ENCODE measurements at places on chromosomes 7 and 10.

- no peak for DNase-seq
Measured at GRCh38 chr7:33065981-33066380, 3.4 kb upstream of the NT5C3A start.

DNA sequence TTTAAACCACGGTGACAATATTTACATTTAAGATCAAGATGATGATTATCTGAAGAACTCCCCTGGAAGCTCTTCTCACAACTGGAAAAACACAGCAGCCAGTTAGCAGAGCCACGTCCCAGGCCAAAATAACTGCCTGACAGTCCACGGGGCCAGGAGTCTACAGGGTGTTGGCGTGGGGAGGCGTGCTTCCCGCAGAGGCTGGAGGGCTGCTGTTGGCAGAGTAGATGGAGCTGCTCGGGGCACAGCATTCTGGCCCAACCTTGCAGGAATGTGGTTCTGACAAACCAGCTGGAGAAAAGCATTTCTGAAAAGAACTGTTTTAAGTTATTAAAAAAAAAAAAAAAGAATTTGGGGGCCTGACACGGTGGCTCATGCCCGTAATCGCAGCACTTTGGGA lies 177.9 kb downstream of the EBF3 start:
- peak; percentile 43 for DNase-seq

DNA sequence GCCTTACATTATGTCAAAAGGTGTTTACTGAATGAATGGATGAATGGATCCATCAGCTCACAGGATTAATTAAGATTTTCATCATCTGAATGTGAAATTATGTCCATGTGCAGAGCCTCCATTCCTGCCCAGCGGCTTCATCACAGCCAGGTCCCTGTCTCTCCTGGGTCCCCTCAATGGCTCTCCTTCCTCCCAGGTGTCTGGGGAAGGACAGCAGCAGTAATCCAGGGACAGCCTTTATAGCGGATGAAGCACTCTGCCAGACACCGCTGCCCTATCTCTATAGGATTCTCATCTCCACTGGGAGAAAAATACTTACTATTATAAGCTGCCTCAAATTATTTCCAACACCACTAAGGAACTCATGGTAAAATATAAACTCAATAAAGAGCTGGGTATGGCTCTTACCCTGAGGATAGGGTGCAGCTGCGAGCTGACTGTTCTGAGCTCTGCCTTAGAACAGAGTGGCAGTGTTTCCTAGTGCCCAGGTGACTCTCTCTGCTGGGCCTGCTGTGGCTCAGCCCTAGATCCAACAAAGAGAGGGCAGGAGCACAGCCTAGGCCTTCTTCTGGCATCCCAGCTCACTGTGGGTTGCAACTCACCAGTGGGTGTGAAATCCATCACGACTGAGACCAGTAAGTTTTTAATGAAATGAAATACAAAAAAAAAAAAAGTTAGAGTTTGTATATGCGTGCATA lies 38.3 kb downstream of the GPRIN2 start:
- no peak for DNase-seq

DNA sequence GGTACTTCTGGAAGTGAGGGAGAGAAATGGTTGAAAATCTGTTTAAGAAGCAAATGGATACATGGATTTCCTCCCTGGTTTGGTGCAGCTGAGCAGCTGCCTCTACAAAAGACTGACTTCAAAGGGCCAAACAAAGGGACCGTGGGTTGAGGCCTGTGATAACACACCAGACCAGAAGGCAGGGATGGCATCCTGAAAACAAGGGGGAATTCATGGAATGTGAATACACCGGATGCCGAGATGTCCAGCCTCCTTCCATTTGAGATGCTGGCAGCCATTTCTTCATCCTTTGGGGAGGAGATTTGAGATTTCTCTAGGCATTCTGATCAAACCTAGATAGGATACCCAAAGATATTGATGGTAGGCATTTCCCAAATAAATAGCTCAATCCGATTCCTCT lies 36.9 kb downstream of the TAF3 start:
- DNase-seq: no peak

DNA sequence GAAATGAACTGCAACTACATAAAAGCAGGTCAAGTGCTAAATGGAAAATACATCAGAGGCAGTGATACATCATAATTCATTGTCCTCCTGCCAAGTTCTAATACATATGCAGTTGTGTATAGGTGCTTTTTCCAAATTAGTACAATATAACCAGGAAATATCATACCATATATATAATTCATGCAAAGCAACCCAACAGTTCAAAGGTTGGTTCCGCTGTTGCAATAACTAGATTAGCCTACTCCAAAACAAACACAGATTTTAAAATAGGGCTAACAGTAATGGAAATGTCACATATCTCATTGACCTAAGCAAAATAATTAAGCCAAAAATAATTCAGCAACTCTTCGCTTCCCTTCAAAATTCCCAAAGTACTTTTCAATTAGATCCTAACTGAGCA lies 88.9 kb upstream of the NEBL start:
- no peak for DNase-seq

DNA sequence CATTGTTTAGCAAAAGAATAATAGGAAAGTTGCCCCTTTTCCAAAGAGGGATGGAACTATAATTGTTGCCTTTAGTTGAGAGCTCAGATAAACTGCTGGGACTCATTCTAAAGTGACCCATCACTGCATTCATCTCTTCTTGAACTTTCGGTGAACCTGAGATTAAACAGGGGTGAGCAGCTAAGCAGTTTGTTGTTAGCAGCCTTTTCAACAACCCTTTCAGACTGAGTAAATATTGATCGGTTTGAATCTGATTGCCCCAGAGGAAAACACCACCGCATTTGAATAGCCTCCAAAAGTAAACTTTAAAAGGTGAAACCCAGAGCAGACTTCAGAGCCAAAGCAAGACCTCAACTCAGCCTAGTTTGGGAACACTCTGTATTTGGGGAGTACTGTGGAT lies 4.7 kb downstream of the HOXA1 start:
- DNase-seq: no peak

GRCh38 chr7:1758859-1759521 lies 88.9 kb downstream of the ELFN1 start:
- no peak for DNase-seq

DNA sequence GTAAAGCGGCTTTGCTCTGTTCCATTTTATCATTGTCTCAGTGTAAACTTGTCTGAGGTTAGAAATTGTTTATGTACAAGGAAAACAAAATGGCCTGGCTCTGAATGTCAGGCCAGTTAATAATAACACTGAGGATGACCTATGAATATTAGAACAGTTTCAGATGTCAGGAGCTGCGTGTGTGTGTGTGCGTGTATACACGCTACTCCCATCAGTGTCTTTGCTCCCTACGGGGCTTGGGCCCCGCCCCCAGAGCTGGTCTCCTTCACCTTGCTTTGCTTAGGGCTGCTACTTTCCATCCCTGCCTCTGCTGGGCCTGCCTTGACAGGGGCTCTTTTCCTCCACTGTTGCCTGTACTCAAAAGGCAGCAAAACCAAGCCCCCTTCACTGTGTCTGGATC lies 142.3 kb upstream of the BET1 start:
- DNase-seq: no peak

- DNase-seq: no peak
Measured at GRCh38 chr7:53013925-53014324, 21.5 kb upstream of the POM121L12 start.

GRCh38 chr10:105785721-105786120 lies 1144.6 kb downstream of the SORCS3 start:
- DNase-seq: no peak

DNA sequence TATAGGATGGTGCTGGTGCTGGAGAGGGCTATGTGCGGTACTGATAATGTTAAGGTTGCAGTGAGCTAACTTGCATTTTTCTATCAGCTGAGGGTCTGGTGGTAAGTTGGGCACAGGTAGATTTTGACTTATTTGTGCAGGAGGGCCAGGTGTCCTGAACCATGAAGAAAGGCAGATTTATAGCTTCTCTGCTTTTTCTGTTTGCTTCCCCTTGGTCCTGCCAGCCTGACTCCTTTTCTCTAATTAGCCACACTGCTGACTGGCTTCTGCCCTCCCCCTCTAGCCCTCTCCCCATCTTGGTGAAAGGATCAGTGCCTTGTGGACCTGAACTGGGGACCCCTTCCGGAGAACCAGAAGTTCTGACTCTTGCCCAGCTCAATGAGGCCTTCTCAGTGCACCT lies 40.8 kb upstream of the STEAP4 start:
- no peak for DNase-seq

DNA sequence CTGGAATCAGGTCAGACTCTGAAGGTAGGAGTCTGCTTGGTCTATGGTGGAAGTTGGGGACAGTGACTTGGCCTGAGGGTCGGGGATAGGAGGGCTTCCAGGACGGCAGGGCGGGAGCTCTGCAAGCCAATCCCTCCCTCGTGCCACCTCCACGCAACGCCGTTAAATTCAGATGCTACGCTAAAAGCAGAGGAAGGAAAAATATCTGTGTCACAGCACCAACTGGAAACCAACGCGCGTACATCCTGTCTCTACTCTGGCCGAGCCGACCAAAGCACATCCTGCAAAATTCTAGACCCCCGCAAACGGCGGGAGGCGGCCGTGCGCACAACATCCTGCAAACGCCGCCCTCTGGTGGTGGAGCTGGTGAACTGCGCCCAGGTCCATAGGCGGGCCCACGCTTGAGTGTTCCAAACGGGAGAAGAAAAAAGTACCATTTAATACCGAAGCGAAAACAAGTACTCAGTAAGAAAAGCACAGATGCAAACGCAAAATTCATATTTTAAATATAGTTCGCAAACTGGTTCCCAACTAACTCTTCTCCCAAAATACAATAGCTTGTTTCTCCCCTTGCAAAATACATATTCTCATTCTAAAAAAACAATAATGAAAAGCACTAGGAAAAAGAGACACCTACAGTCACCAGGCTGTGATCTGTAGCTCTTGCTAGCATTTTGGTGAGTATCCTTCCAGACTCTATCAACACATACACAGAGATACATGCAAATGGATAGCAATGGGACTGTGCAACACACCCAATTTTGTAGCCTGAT lies 45.7 kb upstream of the HSPA12A start:
- DNase-seq: no peak

GRCh38 chr7:66700633-66701131 lies 39.9 kb upstream of the RABGEF1 start:
- no peak for DNase-seq

- no peak for DNase-seq
Measured at GRCh38 chr10:113133497-113134115, 183.6 kb downstream of the TCF7L2 start.

GRCh38 chr10:3761021-3761686 lies 23.9 kb downstream of the KLF6 start:
- DNase-seq: no peak

DNA sequence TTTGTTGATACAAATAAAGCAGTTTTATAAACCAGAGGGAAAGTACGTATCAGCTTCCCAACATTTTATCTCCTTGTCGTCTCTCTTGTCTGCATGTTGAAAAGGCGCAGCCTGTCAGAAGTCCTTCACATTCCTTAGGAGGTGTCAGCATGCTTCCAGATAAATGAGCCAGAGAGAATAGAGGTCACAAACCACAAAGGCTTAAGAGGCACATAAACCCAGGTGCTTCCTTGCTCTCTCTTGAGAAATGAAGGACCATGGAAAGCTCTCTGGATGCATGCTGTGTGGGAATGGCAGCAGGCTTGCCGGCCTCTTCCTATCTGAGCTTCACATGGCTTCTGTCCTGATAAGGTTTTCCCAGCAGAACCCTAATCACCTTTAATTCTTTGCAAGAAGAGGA lies 448.5 kb downstream of the XPNPEP1 start:
- DNase-seq: no peak

GRCh38 chr10:55024713-55025112 lies 223.7 kb upstream of the PCDH15 start:
- no peak for DNase-seq

DNA sequence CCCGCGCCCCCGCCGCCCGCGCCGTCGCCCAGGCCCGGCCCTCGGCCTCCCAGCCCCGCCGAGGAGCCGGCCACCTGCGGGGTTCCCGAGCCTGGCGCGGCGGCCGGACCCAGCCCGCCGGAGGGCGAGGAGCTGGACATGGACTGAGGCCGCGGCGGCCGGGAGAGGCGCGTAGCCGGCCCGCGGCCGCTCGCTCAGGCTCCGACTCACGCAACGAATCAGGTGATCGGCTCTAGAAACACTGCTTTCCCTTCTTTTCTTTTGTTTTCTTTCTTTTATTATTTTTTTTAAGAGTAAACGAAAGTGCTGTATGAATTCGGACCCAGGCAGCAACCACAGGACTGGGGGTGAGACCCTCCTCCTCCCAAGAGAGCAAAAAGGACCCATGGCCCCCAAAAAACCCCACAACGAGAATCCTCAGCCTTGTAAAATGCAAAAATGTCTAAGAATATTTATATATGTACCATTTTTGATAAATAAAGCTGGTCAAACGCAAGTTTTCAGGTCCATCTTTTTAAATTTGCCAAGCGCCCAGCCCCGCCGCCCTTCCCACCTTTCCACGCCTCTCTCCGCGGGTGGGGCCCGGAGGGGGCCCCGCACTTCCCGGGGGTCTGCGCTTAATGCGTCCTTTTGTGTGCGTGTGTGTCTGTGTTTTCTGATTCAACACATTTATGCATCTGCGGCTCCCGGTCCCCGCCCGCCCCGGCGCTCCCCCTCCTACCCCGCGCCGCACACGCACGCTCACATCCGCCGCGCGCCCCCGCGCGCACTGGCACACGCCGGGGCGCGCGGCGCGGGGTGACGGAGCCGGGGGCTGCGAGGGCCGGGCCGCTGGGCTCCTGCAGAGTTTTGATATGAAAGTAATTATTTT lies 4.4 kb downstream of the UNCX start:
- DNase-seq: no peak

GRCh38 chr7:94497874-94498670 lies 11.5 kb upstream of the CASD1 start:
- no peak for DNase-seq

All from NCI-H2029 (cell line).